Pons (tissue), 1 donor: ENCODE measurements at places on chromosomes 12 and 14.

DNA sequence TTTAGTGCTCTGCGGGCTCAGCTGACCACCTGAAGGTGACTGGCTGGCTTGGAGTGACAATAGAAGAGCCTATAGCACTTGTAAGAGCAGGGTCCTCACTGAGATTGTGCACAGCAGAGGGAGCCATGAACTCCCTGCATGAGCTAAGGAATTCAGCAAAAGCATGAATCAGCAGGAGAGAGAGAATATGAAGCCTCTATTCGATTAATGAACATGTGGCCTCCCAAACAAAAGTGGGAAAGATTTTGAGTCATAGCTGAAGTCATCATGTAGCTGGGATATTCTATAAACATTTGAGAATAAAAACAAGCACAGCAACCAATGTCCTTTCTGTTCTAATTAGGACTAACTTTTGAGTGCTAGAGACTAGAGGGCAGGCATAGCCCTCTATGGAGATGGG, 626.6 kb downstream of the DIO2 start:
- no peak for DNase-seq

DNA sequence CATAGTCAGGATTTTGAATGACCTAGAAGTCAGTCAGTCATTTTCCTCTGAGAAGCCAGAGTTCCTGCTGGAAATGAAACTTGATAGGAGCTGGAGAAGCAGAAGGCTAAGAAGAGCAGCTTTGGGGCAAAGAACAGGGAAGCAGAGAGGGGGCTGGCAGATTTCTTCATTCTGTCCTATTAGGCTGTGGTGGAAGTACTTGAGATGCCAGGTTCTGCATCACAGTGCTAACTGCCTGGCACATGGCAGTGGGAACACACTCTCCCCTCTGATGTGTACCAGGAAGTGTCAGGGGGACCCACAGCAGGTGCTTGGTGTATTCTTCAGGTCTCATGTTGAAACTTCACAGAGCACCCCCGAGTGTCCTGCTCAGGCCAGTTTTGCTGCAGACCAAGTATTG, 61.0 kb downstream of the SUSD6 start:
- no peak for DNase-seq

DNA sequence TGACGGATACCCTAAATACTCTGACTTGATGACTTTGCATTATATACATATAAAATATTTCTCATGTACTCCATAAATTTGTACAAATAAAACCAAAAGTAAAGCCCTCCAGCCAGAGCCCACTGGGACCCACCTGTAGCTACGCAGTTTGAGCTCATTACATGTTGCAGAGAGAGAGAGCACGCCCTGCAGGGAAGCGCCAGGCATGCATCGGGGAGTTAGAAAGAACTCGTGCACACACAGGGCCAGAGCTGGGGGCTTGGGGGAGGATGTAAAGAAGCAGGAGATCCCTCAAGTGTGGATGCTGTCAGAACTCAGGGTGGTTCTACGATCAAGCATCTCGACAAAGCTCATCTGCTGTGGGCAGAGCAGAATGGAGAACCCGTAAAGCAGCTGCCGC, 178.5 kb upstream of the RTL1 start:
- DNase-seq = no peak

GRCh38 chr12:28645891-28646290, 455.6 kb downstream of the CCDC91 start:
- no peak for DNase-seq

GRCh38 chr12:94208622-94208966, 60.2 kb downstream of the PLXNC1 start:
- DNase-seq = no peak

GRCh38 chr14:99176156-99176945, 95.6 kb downstream of the BCL11B start:
- no peak for DNase-seq

DNA sequence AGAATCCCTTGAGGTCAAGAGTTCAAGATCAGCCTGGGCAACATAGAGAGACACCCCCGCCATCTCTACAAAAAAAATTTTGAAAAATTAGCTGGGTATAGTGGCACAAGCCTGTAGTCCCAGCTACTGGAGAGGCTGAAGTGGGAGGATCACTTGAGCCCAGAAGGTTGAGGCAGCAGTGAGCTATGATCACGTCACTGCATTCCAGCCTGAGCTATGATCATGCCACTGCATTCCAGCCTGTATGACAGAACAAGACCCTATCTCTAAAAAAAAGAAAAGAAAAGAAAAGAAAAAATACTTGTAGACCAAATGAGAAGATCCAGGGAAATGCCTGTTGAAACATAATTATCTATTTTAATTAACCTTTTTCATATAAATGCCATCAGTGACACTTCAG, 93.8 kb upstream of the MDM1 start:
- DNase-seq = no peak

GRCh38 chr12:75489613-75490210, 9.2 kb downstream of the GLIPR1 start:
- no peak for DNase-seq

DNA sequence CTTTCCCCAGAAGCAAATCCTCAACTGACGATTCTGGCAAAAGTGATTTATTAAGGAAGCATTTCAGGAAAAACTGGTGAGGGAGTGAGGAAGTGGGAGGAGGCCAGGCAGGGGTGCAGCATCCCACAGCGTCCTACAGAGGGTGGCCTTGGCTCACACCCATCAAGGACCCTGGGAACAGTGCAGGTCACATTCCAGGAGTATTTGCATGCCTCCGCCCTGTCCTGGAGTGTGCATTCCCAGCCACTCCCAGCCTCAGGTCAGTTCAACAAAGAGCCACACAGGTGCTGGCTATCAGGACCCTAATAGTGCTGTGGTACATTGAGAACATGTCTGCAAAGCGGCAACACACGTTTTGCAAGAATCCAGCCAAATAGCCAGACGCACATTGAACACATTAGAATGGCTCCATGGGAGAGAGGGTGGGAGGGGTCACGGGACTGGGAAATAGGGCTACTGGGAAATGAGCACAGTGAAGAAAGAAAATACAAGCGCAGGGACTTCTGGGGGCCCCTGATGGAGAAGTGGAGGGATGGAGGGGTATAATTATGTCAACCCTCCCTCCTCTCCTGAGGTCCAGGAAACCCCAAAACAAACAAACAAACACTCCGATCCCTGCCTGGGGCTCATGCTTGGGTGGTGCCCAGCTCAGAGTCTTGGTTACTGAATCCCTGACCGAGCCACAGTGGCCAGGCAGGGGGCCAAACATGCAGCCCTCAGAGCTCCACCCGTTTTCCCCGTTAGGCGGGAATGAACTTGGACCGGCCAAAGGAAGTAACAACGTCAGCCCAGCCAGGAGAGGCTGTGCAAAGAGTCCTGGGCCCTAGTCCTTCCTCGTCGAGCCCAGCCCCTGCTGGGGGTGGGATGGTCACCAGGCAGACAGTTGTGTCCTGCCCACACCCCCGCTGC, 36.5 kb downstream of the CMKLR1 start:
- DNase-seq = no peak
